ENCODE measurements at places on chromosomes 4 and X.

- no peak for DNase-seq
Measured at GRCh38 chrX:71366674-71367256, 608 bp downstream of the TAF1 start.

DNA sequence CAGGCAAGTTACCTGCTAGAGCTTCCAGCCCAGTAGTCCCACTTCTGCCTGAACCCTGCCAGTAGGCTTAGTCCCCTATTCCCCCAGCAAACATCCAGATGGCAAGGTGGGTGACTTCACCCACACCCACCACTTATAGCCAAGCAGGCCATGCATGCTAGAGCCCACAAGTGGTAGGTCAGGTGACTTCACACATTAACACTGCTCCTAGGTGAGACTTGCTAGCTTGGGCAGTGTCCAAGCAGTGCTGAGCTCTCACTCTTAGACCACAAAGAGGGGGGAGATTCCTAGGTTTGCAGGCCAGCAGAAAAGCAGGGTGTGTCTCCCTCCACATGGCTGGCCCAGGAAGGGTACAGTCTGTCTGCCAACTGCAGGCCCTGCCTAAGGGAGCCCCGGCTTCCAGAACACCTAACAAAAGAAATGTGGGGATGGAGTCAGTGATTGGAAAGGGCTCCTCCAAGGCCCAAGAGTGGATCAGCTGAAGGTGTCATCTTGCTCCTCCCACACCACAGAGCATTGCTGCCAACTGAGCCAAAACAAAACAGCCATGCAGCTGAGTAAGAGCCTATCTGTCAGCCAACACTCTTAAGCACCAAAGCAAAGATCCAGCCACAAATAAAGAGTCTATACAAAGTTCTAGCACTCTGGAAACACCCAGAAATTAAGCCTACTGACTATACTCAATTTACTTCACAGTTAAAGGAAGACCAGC, 158.1 kb upstream of the USP38 start:
- DNase-seq, result no peak

GRCh38 chr4:91116861-91117260, 989.7 kb downstream of the CCSER1 start:
- no peak for DNase-seq

GRCh38 chrX:40166582-40166981, 68.8 kb upstream of the BCOR start:
- no peak for DNase-seq

GRCh38 chrX:39196192-39197102, 395.2 kb downstream of the MID1IP1 start:
- DNase-seq, result no peak

DNA sequence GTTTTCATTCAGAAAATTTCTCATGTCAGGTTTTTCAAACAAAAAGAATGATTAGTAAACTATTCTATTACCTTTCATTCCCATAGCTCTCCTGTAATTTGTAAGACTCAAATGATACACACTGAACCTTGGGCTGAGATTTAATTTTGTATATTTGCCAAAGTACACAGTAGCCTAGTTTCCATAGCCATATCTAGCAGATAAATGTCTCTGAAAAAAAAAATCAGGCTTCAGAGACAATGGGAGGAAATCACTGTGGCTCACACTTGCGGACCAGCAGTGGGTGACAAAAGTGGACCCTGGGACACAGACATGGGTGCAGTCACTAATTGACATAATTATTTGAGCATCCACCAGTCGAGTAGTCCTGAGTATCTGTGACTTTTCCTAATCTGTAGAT, 46.6 kb downstream of the MAOA start:
- DNase-seq, result no peak

DNA sequence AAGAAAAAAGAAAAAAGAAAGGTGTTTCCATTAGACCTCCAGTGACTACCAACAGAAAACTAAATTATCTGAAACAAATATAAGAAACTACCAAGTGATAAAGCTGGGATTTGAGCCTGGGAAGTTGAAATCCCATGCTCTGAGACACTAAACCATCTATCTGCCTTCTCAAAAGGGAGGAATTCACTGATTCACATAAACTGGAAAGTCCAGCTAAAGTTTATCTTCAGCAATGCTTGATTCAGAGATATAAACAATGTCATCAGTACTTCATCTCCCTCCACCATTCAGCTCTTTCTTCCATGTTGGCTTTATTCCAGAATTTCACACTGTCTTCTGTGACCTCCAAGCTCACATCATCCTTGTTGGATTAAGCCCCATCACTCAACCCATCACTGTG, 96.3 kb downstream of the IQCM start:
- DNase-seq, result no peak

- DNase-seq, result no peak
Measured at GRCh38 chr4:165787516-165788274, 85.3 kb upstream of the TLL1 start.

DNA sequence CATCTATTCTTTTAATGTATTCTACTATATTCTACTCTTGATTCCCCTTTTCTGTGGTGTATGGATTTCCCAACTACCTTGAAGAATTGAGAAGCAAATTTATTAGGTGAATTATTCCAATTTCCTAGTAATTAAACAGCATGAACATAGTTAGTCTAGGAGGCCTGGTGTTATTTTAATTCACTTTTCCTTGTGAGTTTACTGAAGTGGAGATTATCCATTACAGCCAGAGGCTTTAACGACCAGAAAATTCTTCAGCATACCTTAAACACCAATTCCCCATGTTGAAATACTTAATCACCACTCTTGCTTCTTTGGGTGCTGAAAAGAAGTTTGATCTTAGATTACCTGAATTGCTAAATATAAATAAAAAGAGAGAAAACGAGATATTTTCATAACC, 29.4 kb downstream of the FAT4 start:
- no peak for DNase-seq

GRCh38 chrX:107530141-107530540, 80.7 kb downstream of the FRMPD3 start:
- no peak for DNase-seq

DNA sequence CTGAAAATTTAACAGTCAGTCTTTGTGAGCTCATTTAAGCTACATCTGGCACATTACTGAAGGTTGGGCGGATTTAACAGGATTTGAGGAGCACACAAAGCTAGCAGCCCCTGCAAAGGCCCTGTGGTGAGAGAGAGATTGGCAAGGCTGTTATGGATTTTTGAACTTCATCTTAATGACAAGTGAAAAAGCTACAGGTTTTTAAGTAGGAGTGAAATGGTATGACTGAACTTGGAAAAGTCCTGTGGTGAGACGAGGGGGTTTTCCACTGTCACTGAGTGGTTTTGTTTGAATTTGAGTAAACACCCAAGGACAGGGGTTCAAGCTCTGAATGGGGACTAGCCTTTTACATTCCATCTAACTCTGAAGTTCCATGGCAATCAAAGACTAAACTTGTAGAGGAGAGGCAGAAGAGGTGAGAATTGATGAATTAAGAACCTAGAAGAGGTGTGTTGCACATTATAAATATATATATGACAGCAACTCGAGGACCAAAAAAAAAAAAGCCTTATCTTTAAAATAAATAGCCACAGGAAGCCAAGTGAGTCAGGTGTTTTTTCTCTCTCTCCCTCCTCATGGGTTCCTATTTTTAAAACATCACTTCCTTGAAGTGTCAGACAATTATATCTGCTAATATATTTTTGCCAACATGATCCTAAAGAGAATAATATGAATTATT, 47.8 kb upstream of the CLNK start:
- DNase-seq, result no peak

DNA sequence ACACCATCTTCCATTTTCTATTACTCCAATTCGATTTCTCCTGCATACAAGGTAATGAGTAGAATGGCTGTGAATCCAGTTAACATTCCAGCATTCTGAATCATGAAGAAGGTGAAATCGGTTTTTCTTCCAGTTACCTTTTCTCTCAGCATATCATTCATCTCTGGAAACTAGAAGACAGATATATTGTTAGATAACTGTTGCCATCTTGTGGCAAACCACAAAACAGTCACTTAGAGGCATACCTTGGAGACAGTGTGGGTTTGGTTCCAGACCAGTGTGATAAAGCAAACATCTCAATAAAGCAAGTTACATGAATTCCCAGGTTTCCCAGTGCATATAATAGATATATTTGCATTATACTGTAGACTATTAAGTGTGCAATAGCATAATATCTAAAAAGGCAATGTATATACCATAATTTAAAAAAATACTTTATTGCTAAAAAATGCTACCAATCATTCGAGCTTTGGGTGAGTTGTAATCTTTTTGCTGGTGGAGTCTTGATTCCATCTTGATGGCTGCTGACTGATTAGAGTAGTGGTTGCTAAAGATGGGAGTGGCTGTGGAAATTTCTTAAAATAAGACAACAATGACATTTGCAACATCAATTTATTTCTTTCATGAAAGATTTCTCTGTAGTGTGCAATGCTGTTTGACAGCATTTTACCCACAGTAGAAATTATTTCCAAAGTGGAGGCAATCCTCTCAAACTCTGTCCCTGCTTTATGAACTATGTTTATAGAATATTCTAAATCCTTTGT, 82.1 kb downstream of the SLC39A8 start:
- DNase-seq, result no peak

All from vagina (tissue), 2 donors.